Activated T-helper 1 cell treated with Interleukin-2 at 50 U/mL for 16 hours (primary cell): ENCODE measurements at places on chromosomes 6 and 20.

GRCh38 chr20:38373898-38374297 is 27.6 kb downstream of the LBP start:
- no peak for DNase-seq

DNA sequence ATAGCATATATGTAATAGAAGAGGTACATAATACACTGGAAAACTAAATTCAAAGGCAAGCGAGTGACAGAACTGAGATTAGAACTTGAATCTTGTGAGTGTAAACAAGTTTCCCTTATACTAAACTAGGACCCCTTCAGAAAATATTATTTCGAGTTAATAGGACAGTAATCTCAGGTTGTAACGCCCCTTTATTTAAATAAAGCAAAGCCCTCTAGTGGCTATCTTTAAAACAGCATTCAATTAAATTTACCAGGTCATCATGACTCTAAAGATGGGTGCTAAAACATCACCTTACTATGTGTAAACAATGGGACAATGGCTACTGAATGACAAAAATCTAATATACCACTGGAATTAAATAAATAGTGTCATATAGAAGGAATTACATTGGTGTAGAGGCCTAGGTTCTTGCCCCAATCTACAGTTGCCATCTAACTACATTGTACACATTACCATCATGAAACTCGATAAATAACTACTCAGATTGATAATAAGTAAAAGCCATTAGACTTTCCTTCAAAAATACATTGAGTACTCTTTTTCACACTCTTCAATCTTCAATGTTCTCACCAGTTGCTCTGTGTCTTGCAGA is 255.4 kb upstream of the IRAK1BP1 start:
- no peak for DNase-seq

DNA sequence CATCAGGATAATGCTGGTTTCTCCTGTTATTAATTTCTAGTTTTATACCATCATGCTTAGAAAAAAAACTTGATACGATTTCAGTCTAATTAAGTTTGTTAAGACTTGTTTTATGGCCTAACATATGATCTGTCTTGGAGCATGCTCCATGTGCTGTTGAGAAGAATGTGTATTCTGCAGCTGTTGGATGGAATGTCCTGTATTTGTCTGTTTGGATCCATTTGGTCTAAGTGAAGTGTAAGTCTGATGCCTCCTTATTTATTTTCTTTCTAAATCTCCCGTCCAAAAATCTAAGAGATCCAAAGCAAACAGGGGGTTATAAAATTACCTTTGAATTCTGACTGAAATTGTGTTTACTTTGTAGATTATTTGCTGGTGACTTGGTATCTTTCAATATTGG is 30.0 kb upstream of the PRND start:
- DNase-seq = no peak

DNA sequence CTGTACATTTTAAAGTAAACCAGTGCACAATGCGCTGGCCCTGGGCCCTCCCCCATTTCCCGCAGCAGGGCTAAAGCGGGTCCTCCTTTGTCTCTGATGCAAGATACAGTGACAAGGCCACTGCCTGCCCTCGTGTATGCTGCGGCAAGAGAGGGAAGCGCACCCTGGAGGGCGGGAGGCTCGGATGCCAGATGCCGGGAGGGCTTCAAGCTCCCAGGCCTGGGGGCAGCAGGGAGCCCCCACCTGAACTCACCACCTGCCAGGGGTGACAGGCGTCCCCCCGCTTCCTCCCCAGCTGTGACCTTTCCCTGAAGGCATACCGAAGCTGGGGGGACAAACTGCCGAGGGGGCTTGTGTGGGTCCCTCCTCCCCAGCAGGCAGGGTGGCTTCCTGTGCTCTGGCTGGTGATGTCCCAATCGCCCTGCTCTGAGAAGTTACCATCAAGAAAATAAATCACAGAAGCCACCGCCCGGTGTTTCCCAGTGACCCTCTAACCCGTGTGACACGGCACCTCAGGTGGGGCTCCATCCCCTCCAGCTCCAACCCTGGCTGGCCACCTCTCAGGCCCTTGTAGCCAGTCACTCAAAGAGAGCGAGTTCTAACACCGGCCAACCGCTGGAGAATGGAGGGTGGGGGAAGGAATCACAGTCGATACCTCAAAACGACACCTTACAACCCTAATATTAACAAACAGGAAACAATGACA is 203.3 kb downstream of the PREX1 start:
- DNase-seq = no peak

- DNase-seq = no peak
Observed at GRCh38 chr20:44566018-44566417, 16.4 kb upstream of the PKIG start.

- DNase-seq = no peak
Observed at GRCh38 chr20:1478566-1478965, 11.9 kb upstream of the NSFL1C start.

DNA sequence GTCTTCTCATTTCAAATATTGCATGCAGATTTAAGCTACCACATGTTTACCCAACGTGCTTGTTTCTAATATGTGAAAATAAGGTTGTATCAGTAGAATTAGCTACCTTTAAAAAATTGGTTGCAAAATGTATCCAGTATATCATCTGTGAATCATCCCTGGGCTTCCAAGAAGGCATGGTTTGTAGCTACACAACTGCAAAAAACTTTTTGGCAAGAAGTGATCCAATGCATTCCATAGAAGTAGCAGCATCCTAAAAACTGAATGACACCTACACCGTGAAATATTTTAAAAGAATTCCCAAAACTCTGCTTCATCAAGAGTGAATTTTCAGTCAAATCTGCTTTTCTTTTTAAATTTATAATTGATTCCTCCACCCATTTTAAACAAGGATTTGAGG is 89.1 kb downstream of the AIG1 start:
- DNase-seq = no peak

GRCh38 chr6:151101161-151101815 is 138.5 kb upstream of the AKAP12 start:
- DNase-seq = no peak

DNA sequence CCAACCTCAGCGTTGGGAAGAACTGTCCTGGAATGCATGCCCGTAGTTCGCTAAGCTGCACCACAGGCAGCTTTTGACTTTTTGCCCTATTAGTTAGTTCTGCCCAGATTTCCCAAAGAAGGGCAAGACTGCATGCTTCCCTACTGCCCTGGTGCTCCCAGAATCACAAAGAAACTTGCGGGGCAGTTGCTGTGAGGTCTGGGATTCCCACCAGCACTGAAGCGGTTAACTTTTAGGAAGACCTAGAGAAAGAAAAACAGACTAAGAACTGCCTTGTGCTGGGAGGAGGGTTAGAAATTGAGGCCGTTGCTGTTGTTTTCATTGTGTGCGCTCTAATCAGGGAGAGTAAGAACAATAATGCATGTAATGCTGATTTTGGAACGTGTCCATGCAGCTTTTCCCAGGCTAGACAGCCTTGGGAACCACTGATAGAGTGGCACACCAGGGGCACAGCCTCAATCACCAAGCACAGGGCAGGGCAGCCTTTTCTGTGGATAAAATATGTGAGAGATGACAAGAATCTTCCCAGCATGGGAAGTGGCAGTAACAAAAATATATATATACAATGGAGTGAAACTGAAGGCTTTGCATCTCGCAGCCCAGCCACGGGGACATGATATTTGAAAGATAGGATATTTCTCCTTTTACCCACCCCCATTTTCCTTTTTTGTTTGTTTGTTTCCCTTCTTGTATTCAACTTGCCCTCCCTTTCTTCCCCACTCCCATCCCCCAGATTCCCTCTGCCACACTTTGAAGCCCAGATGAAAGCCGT is 137.7 kb upstream of the HEY2 start:
- no peak for DNase-seq

GRCh38 chr6:108113557-108114519 is 39.3 kb upstream of the OSTM1 start:
- no peak for DNase-seq

DNA sequence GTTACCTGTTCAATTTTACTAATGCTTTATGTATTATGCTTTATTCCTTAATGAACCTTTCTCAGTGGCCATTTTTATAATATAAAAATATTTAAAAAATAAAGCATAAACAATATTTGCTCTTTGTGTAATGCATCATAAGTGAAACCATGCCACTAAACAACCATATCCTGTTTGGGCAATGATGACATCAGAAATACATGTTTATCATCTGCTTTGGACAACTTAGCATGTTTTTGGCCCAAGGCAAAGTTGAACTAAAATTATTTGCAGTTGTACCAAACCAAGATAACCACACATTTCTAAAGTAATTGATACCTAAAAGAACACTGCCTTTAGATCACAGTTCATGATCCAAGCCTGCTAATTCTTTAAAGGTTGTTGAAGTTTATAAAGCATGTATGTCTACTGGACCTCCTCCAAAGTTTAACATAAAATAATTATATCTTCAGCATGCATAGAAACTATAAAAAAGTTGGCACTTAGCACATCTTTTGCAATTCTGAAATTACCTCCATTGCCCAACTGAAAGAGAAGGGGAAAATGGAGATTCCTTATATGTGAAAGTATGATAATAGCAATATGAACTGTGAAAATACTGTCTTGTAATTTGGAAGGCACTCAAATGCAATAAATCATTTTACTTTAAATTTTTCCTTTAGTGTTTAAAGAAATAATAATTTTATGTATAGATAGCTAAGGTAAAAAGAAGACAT is 325.6 kb upstream of the RUNX2 start:
- no peak for DNase-seq

GRCh38 chr6:158894193-158894592 is 75.0 kb upstream of the EZR start:
- DNase-seq = no peak

DNA sequence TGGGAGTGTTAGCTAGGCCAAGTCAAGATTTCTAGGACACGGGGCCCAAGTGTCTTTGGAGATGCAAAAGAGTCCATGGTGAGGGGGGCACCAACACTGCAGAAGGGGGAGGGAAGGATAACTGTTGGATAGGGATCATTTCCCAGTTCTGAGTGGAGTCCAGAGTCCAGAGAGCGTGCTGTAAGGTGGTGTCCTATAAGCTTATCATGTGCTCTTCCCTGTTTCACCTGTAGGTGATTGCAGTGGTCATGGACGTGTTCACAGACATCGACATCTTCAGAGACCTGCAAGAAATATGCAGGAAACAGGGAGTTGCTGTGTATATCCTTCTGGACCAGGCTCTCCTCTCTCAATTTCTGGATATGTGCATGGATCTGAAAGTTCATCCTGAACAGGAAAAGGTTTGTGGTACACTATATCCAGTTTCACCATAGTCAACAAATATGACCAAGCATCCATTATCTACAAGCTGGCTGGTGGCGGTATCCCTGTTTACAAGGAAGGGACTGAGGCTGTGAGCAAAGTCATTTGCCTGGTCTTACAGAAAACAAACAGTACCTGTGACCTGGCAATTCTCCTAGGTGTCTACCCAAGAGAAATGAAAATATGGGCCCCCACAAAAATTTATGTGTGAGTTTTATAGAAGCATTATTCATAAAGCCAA is 15.6 kb downstream of the FAM83D start:
- DNase-seq = no peak

DNA sequence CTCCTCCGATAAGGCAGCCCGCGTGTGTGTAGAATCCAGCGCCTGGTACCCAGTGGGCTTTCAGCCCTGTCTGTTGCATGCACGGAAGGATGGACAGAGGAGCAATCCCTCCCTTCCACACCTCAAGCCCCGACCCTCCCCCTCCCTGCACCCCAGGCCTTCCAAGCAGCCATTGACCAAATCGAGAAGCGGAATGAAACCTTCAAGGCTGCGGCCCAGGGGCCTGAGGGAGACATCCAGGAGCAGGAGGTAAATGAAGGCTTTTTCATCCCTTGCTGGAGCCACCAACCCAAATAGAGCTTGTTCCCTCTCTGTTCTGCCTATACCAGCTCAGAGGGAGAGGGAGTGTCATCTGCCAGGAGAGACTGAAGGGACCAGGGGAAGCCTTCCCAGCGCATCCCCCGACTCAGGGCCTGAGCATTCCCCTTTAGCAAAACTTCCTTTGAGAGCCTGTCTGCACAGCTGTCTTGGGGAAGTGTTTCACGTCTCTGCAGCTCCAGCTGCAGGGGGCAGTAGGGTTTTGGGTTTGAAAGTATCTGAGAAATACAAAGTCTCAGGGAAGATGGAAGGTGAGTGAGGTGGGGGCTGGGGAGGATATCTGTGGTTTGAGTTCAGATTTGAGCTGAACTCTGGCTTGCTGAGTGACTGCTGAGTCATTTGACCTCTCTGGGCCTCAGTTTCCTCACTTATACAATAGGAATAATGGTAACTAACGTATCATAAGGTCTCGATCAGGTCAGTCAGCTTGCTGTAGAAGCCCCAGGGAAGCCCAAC is 16.1 kb downstream of the FGD2 start:
- peak; percentile 57 for DNase-seq

DNA sequence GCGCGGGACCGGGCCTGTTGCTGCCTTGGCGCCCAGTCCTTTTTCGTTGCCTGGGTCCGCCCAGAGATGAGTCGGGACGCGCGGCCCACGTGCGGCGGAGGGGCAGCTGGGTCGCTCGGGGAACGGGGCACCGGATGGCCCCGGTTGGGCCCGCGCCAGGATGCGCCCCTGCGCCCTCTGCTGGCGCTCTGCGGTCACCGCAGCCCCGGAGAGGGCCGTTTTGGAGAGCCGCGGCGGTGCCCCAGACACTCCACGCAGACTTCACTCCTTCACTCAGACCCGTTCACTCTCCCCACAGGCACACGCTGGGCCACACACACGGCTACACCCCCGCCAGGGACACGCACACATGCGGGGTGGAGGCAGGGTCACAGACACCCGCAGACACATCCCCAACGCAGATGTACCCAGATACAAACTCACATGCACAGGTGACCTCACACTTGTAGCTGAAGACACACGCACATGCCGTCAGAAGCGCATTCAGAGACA is 38.8 kb downstream of the SRC start:
- peak; percentile 72 for DNase-seq

- DNase-seq = no peak
Observed at GRCh38 chr20:42125426-42125825, 507.2 kb upstream of the CHD6 start.

DNA sequence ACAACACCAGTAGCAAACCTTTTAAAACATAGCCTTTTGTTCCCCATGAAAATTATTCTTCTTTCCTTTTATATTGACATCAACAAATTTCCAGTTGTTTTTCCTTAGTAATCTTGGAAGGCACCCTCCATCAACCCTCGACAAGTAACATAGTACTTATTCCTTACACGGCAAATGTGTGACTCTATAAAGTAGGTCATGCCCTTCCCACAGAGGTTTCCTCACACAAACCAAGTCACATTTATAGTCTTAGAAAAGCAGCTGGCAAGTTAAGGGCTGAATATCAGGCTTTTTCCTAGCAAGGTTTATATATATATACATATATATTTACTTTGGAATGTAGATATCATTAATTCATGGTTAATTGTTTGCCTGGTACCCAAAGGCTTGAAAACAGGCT is 371.5 kb downstream of the SYNE1 start:
- DNase-seq = no peak

GRCh38 chr6:99270826-99271225 is 78.6 kb downstream of the FAXC start:
- no peak for DNase-seq

- no peak for DNase-seq
Observed at GRCh38 chr20:58635279-58635665, 15.8 kb upstream of the STX16 start.

- DNase-seq = no peak
Observed at GRCh38 chr6:90894285-90895130, 307.6 kb upstream of the MAP3K7 start.
